IgD-negative memory B cell (primary cell): ENCODE measurements at places on chromosomes 2 and 18. TPM values are rescaled to one million over a fixed set of nuclear protein-coding genes. Genes with fewer than 3 reads are reported as not detected.

Gene ZFAND2B
- polyA plus RNA-seq = 64.8 TPM

Gene TM4SF20
- polyA plus RNA-seq = not detected

Gene CCBE1
- polyA plus RNA-seq = not detected

Gene FAM237A
- polyA plus RNA-seq = not detected

Gene ITGA4
- 129 TPM for polyA plus RNA-seq

Gene PPP1R1C
- not detected for polyA plus RNA-seq
